ENCODE measurements at places on chromosomes 1 and 21. TPM values are rescaled to one million over a fixed set of nuclear protein-coding genes. Genes with fewer than 3 reads are reported as not detected.

Gene LRRC8B
- 23.3 TPM for total RNA-seq

Gene SGIP1
- total RNA-seq: 79.6 TPM

Gene SELP
- 0.92 TPM for total RNA-seq

Gene TNFRSF14
- 2.8 TPM for total RNA-seq

Gene LRRC71
- total RNA-seq: 1.2 TPM
